ENCODE measurements at places on chromosomes 12 and 14.

GRCh38 chr12:132178316-132178715 is 34.1 kb downstream of the NOC4L start:
- no peak for DNase-seq

GRCh38 chr12:130832561-130833209 is 6.4 kb downstream of the STX2 start:
- DNase-seq = no peak

GRCh38 chr12:130117701-130118100 is 44.6 kb upstream of the FZD10 start:
- DNase-seq = no peak

GRCh38 chr12:92234533-92234932 is 88.9 kb upstream of the BTG1 start:
- no peak for DNase-seq

DNA sequence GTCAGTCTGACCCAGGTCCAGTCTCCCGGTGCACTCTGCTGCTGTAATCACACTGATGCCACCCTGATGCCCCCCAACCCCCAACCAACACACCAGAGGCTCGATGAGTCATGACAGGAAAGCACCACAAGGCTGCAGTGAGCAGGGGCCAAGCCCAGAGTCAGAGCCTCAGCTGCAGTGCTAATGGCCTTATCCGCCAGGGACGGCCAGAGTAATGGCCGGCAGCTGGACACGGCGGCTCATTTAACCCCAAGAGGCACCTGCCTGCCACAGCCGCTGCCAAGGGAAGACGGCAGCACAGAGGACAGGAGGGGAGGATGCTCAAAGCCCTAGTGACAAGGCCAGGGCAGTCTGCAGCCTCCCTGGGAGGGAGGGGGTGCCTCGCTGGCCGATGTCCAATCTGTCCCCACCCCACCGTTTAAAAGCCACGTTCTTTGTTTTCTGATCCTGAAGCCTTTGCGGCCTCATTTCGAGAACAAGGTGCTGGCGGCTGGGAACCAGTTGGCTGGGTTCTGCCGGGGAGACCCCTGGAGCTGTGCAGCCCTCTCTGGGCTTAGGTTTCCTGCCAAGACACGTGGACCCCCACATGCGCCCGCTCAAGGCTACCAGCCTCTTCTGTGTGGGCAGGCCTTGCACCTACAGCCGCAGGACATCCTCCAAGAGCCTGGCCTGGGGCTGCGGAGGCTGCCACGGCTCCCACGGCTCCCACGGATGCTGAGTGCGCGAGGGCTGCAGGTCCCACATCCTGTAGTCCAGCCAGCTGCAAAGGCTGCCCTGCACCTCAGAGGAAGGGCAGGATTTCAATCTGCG is 13.1 kb downstream of the CCDC85C start:
- no peak for DNase-seq

- no peak for DNase-seq
Measured at GRCh38 chr12:8941691-8942478, 7.6 kb downstream of the M6PR start.

DNA sequence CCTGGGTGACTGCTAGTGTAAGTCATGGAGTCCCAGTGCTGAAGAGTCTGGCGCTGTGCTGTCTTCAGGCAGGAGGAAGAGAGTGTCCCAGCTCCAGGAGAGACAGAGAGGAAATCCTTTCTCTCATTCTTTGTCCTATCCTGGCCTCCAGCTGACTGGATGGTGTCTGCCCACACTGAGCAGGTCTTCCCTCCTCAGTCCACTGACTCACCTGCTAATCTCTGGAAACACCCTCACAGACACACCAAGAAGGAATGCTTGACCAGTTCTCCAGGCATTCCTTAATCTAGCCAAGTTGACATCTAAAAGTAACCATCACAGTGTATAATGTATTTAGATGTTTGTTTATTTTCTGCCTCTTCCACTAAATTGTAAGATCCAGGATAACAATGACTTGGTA is 53.9 kb downstream of the EMP1 start:
- DNase-seq = no peak

- DNase-seq = no peak
Measured at GRCh38 chr12:69732088-69732487, 6.6 kb upstream of the RAB3IP start.

GRCh38 chr12:46224386-46224785 is 44.5 kb downstream of the SLC38A1 start:
- no peak for DNase-seq

GRCh38 chr12:95529693-95530225 is 21.5 kb downstream of the USP44 start:
- no peak for DNase-seq

DNA sequence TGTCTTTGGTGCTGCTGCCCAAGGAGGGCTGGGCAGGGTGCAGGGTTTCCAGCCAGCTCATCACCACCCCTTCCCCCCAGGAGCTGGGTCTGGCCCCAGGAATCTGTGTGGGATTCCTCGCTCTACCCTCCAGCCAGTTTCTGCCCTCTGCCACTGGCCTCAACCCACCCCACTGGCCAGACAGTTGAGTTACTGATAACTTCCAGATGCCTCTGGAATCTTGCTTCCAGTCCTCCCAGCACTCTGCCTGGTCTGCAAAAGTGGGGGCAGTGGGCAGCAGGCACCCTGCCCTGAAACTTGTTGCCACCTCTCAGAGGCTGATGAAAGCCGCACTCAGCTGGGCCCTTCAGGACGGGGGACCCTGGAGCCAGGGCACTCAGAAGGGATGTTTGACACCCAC is 20.1 kb upstream of the TBX3 start:
- DNase-seq = no peak

- no peak for DNase-seq
Measured at GRCh38 chr14:72723858-72724530, 169.9 kb downstream of the DPF3 start.

GRCh38 chr12:50102646-50103309 is 1.0 kb upstream of the GPD1 start:
- DNase-seq = no peak

- DNase-seq = no peak
Measured at GRCh38 chr14:26056036-26056616, 541.7 kb downstream of the NOVA1 start.

DNA sequence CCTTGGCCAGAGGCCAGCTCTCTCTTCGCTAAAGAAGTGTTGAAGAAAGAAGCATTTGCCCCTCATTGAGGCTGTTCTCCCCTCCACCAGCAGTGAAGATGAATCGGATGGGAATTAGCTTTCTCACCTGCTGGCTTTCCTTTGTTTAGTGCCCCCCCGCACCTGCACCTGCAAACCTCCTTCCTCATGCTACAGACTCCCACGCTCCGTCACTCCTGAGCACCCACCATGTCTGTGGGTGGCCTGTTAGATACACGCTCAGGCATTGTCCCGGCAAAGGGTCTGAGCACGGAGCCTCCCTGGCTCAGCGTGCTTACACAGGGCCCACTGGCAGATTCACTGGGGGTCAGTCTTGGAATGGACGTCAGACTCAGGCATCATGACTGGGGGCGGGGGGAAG is 121.6 kb downstream of the GLT1D1 start:
- DNase-seq = no peak

- no peak for DNase-seq
Measured at GRCh38 chr14:104138718-104139459, 502 bp downstream of the KIF26A start.

- DNase-seq = no peak
Measured at GRCh38 chr12:14007639-14008038, 26.2 kb upstream of the GRIN2B start.

DNA sequence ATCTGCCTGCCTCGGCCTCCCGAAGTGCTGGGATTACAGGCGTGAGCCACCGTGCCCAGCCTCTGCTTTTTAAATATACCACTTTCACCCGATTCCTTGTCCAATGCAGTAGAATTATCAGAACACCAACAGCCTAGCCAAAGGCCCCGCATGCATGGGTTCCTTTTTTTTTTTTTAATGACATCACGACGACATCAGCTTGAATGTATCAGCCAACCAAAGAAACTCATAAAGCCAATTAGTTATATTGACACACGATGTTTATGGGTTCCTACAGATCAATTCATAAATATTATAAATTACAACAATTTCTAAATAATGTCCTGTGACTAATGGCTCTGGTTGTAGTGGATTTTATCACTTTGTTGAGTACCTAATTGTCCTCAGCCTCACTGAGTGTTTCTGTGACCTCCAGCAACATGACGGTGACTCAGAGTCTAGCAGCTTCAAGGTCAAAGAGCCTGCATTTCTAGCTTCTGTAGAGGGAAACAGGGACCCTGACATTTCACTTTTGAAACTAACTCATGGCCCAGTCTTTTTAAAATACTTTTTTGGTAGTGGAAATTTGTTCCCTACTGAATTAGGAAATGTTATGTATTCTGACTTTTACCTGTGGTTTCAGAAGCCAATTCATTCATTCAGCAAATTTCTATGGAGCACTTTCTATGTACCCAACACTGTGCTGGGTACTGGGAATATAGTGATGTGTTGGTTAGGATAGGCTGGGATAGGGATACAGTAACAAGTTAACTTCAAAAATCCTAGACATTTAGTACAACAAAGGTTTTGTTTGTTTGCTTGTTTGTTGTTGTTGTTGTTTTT is 144.1 kb downstream of the SUDS3 start:
- DNase-seq = no peak

- DNase-seq = no peak
Measured at GRCh38 chr12:112126000-112126438, 659 bp downstream of the TRAFD1 start.

GRCh38 chr14:101604228-101604934 is 43.1 kb downstream of the DIO3 start:
- no peak for DNase-seq

GRCh38 chr14:43956741-43957140 is 550.3 kb downstream of the FSCB start:
- no peak for DNase-seq

DNA sequence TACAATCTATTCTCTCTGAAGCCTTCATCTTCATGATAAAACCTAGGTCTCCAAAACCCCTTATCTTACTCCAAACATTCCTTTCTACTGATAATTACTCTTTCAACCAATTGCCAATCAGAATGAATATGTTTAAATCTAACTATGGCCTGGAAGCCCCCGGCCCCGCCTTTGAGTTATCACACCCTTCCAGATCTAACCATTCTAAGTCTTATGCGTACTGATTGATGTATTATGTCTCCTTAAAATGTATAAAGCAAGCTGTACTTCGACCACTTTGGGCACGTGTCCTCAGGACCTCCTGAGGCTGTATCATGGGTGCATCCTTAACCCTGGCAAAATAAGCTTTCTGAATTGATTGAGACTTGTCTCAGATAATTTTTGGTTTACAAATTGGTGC is 14.4 kb downstream of the PABPN1 start:
- no peak for DNase-seq

DNA sequence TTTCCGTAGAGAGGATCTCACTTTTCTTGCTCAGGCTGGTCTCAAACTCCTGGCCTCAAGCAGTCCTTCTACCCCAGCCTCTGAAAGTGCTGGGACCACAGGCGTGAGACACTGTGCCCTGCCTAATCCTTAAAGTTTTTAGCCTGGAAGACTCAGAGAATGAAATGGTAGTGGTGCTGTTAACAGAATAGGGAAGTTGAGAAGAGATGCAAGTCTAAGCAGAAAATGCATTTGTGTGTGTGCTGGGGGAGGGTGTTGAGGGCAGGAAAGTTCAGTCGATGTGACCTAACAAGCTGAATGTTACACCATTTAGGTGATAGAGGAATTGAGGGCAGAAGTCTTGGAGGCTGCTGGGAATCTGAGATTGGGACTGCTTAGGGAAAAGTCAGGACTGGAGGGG is 6.9 kb upstream of the TUBA1A start:
- DNase-seq = no peak

- DNase-seq = no peak
Measured at GRCh38 chr12:79827484-79827883, 107.4 kb downstream of the PPP1R12A start.

DNA sequence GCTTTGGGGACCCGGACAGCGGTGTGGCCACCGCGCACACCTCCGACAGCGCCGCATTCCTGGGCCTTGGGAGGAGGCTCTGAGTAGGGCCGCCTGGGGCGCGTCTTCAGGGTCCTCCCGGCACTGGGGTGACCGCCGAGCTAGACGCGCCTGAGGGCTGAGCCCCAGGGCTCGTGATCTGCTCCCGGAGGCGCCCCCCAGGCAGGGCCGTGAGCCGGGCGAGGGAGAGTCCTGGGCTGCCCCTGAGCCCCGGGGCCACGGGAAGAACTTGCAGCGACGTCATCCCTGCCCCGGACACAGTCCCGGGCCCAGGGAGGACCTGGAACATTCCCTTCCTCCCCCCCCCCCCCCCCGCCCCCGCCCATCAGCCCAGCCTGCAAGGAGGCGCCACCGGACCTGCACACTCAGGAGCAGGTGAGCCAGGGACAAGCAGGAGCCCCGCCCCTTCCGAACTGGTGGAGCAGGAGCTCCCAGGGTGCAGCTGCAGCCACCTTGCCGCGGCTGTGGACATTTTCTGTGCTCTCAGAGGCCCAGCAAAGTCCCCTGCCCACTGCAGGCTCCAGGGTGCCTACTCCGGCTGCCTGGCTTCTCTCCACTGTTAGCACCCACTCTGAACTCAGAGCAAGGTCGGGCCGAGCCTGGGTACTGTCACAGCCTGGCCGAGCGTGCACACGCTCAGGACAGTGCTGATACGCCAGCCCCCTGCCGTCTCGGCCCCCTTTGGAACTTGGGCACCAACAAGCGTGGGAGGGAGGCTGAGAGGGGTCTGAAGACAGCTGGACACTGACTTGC is 50.7 kb downstream of the A2M start:
- no peak for DNase-seq

DNA sequence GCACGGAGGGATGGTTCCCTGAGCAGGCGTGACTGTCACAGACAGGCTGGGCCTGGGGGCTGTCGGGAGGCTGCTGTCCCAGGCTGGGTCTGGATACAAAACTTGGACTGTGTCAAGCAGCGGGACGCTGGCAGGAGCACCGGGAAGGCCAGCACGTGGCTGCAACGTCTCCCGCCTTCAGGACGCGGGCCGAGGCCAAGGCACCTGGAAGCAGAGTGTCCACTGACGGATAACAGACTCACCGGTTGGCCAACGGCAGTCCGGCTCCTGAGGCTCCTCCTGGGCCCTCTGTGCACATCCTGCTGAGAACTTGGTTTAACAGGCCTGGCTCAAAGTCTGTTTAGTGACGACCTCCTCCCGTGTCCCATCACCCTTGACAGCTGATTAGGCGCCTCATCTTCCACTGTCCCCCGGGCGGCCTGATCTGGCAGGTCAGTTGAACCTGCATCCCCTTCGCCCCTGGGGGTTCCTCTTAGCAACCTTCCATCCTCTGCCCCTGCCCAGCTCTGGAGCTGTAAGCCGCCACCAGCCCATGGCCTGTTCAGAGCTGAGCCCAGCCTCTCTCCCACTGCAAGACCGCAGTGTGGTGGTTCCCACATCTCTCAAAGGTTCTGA is 2.5 kb downstream of the XRCC3 start:
- DNase-seq = no peak

DNA sequence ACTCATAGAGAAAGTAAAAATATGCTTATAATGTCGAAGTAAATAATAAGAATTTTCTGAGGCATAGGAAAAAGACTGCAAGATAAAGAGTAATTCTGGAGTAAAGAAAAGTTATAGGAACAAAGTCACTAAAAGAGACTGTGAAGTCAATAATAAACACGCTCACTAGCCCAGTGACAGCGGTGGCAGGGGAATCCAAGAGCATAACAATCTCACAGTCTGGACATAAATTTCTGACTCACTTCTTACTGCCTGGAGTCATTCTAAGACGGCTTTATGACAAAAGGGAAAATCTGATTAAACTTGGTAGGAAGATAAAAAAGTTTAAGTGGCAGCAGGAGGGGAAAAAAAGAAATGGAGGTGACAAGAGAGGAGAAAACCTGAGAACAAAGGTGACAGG is 56.4 kb upstream of the GRIP1 start:
- DNase-seq = no peak

Measured in NCI-H2107 (cell line).